ENCODE measurements at places on chromosomes 6 and 20.

GRCh38 chr20:37850724-37851355 is 52.1 kb upstream of the VSTM2L start:
- no peak overlapping the region for H3K4me3 ChIP-seq
- no peak overlapping the region for H3K27ac ChIP-seq
- H3K27me3 ChIP-seq, result no peaks in the 10 kb centered on the region
- no peaks in the 10 kb centered on the region for H3K36me3 ChIP-seq
- no peak for DNase-seq

DNA sequence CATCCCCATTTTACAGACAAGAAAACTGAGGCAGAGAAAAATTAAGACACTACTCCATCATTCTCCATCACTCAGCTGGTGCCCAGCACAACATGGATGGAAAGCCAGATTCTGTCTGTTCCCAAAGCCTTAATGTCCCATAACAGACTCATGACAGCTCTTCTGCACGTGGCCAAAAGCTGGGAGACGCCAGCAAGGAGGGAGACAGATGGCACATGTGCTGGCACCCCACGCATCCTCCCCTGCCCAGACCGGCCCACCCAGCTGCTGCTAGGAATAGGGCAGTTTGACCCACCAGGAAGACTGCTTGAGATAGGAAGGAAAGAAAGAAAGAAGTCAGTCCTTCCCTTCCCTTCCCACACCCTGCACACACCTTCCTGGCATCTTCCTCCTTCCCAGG is 96.3 kb downstream of the PREX1 start:
- no peaks in the 10 kb centered on the region for H3K27me3 ChIP-seq
- H3K4me3 ChIP-seq, result no peak overlapping the region
- no peaks in the 10 kb centered on the region for H3K36me3 ChIP-seq
- H3K4me1 ChIP-seq, result no peaks in the 10 kb centered on the region
- no peak overlapping the region for H3K27ac ChIP-seq

- H3K27me3 ChIP-seq, result no peaks in the 10 kb centered on the region
- no peaks in the 10 kb centered on the region for H3K36me3 ChIP-seq
- no peaks in the 10 kb centered on the region for H3K4me1 ChIP-seq
- no peak for DNase-seq
- H3K4me3 ChIP-seq, result no peak overlapping the region
Observed at GRCh38 chr20:51447097-51447764, 95.3 kb downstream of the NFATC2 start.

- no peak overlapping the region for H3K27ac ChIP-seq
- H3K27me3 ChIP-seq, result no peaks in the 10 kb centered on the region
- H3K36me3 ChIP-seq, result no peaks in the 10 kb centered on the region
- H3K4me3 ChIP-seq, result no peak overlapping the region
- DNase-seq, result no peak
- H3K4me1 ChIP-seq, result no peaks in the 10 kb centered on the region
Observed at GRCh38 chr6:47016261-47016660, 25.9 kb downstream of the ADGRF1 start.

GRCh38 chr6:13614126-13614925 is 809 bp upstream of the NOL7 start:
- peak; percentile 53 for DNase-seq
- H3K4me3 ChIP-seq, result peak overlapping the region; percentile 89
- H3K27ac ChIP-seq, result peak overlapping the region; percentile 83
- peaks cover 5% of the 10 kb centered on the region for H3K36me3 ChIP-seq
- peaks cover 35% of the 10 kb centered on the region for H3K4me1 ChIP-seq

GRCh38 chr6:68911334-68911733 is 276.3 kb downstream of the ADGRB3 start:
- DNase-seq, result no peak
- no peaks in the 10 kb centered on the region for H3K36me3 ChIP-seq
- H3K4me3 ChIP-seq, result no peak overlapping the region
- H3K27ac ChIP-seq, result no peak overlapping the region
- no peaks in the 10 kb centered on the region for H3K4me1 ChIP-seq
- no peaks in the 10 kb centered on the region for H3K27me3 ChIP-seq

DNA sequence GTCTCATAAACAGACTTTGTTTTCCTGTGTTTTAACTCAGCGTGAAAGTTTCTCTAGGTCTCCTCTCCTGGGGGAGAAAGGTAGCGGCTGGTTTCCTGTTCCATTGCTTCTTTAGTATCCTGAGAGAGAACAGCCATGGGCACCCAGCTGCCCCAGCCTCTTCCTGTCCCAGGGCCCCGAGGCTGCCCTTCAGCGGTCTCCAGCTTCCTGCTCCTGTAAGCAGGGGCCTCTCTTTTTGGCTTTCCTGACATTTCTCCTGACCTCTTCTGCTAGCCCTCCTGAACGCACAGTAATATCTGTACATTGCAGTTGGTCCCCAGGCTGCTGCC is 2.4 kb upstream of the SSTR4 start:
- no peak overlapping the region for H3K27ac ChIP-seq
- no peaks in the 10 kb centered on the region for H3K36me3 ChIP-seq
- H3K4me3 ChIP-seq, result no peak overlapping the region
- DNase-seq, result no peak

DNA sequence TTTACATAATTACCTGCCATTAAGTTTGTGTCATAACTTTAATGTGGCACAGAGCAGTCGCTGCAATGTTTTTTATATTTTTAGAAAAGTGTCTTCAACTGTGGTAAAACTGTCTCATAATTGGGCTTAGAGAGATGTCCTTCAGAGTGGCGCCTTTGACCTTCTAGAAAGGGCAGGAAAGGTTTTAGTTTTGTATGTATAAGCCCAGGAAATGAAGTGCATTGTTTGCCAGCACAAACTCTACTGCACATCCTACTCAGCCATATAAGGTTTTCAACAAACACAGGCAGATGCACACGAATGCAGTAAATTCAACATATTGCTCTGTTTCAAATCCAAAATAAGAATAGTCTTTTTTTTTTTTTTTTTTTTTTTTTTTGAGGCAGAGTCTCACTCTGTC is 201.4 kb downstream of the ALDH8A1 start:
- H3K27ac ChIP-seq, result no peak overlapping the region
- H3K4me3 ChIP-seq, result no peak overlapping the region
- no peak for DNase-seq
- H3K27me3 ChIP-seq, result no peaks in the 10 kb centered on the region

DNA sequence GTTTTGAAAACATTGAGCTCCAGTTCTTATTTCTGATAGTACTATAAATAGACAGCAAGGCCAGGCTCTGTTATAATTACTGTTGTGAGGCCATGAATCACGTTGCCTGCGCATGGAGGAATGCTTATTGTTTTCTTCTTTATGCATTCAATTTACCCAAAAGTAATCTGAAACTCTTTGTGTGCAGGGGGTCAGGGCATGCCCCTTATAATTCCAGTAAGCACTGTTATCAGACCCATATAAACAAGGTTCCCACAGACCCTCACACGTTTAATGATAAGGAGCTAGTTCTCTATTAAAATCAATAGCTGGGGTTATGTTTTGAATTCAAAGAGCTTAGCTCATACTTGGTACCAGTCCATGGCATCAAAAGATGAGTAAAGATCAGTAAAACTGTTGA is 174.8 kb upstream of the ARG1 start:
- no peaks in the 10 kb centered on the region for H3K36me3 ChIP-seq
- no peaks in the 10 kb centered on the region for H3K27me3 ChIP-seq
- no peak overlapping the region for H3K27ac ChIP-seq
- H3K4me1 ChIP-seq, result no peaks in the 10 kb centered on the region
- no peak overlapping the region for H3K4me3 ChIP-seq

DNA sequence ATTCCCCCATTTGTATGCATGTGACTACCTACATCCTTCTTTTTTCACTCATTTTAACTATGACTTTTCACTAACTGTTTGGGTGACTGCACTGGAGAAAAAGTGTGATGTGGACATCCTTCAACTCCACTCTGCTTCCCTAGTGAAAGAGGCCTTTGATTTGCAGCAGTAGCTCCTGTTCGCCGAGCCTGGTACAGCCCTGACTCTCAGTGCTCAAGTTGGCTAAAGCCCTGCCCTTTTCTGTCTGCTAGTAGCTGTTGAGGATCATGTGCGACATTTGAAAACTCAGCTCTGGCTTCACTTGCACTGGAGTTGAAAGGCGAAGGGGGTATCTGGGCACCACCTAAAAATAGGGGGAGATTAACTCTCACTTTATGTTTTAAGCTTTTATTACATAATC is 42.1 kb downstream of the DAAM2 start:
- H3K4me3 ChIP-seq, result no peak overlapping the region
- no peaks in the 10 kb centered on the region for H3K36me3 ChIP-seq
- no peak for DNase-seq
- H3K27ac ChIP-seq, result no peak overlapping the region

DNA sequence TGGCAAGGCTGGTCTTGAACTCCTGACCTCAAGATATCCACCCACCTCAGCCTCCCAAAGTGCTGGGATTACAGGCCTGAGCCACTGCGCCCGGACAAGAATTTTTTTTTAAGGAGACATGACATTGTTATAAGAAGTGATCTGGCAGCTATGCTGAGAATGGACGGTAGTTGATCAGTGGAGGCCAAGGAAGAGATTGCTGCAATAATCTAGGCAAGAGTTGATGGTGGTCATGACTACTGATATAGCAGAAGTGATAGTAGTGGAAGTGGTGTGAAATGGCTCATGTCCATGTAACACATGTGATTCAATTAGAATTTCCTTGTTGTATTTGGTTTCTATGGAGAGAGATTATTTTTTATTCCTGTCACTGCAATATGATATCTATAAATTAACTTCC is 125.3 kb upstream of the CCN2 start:
- H3K36me3 ChIP-seq, result no peaks in the 10 kb centered on the region
- no peak overlapping the region for H3K4me3 ChIP-seq
- no peak overlapping the region for H3K27ac ChIP-seq
- DNase-seq, result no peak
- H3K4me1 ChIP-seq, result no peaks in the 10 kb centered on the region

GRCh38 chr6:16669227-16669626 is 92.0 kb downstream of the ATXN1 start:
- H3K27me3 ChIP-seq, result no peaks in the 10 kb centered on the region
- H3K4me1 ChIP-seq, result peaks cover 31% of the 10 kb centered on the region
- H3K27ac ChIP-seq, result peak overlapping the region; percentile 54
- H3K36me3 ChIP-seq, result no peaks in the 10 kb centered on the region
- DNase-seq, result peak; percentile 66

DNA sequence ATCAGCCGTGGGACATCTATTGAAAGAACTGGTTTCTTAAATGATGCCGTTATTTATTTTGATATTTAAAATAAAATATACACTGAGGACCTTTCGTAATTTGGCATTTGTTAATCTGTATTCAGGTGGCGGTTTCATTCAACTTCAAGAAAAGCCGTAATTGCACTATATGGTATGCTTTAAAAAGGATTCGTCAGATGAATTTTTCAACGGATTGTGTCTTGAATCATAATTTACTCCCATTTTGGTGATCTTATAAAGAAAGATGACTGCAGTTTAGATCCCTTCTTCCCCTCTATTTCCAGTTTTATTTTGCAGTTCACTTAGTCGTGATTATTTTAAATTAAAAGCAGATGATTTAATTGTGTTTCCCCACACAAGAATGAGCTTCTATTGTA is 761 bp downstream of the KLHL32 start:
- H3K27ac ChIP-seq, result peak overlapping the region; percentile 97
- H3K27me3 ChIP-seq, result no peaks in the 10 kb centered on the region
- H3K36me3 ChIP-seq, result no peaks in the 10 kb centered on the region
- H3K4me1 ChIP-seq, result peaks cover 36% of the 10 kb centered on the region
- DNase-seq, result no peak
- H3K4me3 ChIP-seq, result peak overlapping the region; percentile 96

DNA sequence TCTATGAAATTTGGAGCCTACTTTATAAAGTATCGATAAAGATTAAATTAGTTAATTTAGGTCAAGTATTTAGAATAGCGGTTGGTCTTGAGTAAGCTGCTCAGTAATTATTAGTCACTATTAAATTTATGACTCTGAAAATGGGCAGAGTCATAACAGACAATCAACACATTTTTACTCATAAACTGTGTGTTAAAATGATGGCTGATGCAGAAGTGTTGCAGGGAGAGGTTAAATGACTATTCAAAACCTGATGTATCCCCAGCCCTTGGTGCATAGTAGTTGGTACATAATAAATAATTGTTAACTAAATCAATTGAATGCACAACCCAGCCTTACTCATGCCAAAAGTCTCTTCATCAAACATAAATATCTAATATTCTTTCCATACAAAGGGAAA is 30.6 kb downstream of the HIVEP2 start:
- no peak overlapping the region for H3K27ac ChIP-seq
- DNase-seq, result no peak
- no peak overlapping the region for H3K4me3 ChIP-seq
- no peaks in the 10 kb centered on the region for H3K36me3 ChIP-seq
- H3K4me1 ChIP-seq, result 0 out of 2 replicates have a peak, but pooled peaks cover 15% of the 10 kb centered on the region
- no peaks in the 10 kb centered on the region for H3K27me3 ChIP-seq

DNA sequence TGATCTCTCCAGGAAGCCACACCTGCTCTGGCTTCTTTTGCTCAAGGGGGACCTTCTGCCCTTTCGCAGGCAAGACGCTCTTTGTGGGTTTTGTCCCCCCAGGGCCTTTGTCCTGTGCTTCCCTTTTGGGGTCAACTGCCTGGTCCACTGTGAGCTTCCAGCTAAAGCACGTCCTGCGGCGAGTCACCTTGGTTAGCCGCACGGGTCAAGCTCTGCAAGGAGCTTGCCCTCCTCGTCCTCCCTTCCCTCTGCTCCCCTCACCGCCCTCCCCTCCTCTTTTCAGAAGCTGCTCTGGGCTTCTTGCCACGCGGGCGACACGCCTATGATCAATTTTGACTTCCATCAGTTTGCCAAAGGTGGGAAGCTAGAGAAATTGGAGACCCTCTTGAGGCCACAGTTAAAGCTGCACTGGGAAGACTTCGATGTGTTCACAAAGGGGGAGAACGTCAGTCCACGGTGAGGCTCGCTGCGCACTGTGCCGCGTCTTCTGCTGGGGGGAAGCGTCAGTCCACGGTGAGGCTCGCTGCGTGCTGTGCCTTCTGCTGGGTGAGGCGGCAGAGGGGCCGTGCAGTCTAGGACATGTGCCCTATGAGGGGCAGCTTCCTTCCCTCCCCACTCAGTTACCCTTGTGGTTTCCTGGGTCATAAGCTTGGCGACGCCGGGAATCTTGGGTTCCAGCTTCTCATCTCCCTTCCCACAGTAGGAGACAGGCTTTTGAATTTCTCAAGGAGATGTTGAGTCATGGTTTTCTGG is 80.2 kb downstream of the SYNJ2 start:
- H3K4me3 ChIP-seq, result no peak overlapping the region
- no peaks in the 10 kb centered on the region for H3K36me3 ChIP-seq
- H3K27me3 ChIP-seq, result no peaks in the 10 kb centered on the region
- H3K4me1 ChIP-seq, result no peaks in the 10 kb centered on the region
- DNase-seq, result no peak
- H3K27ac ChIP-seq, result no peak overlapping the region

- H3K27ac ChIP-seq, result no peak overlapping the region
- H3K36me3 ChIP-seq, result no peaks in the 10 kb centered on the region
- DNase-seq, result no peak
- peaks cover 26% of the 10 kb centered on the region for H3K27me3 ChIP-seq
- no peak overlapping the region for H3K4me3 ChIP-seq
Observed at GRCh38 chr20:37598575-37599342, 71.1 kb upstream of the BLCAP start.

DNA sequence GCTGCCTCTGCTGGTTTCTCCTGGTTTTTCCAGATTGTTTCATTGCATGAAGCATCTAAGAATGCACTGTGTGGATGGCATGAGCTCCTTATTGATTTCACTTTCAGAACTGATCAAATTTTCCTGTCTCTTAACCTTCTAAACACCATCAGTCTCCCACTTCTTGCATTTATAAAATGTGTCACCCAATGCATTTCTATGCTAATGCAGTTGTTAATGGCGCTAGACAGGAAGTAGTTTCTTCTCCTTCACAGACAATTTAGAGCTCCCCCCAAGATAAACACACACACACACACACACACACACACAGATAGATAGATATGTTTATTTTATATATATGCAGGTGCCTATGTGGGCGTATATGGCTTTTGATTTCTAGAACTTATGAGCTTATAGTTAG is 45.6 kb upstream of the FOXA2 start:
- no peak overlapping the region for H3K4me3 ChIP-seq
- no peaks in the 10 kb centered on the region for H3K4me1 ChIP-seq
- H3K27ac ChIP-seq, result no peak overlapping the region

Measured in MM.1S (cell line).